Fibroblast of lung (primary cell): ENCODE measurements at places on chromosomes 13 and 19. TPM values are rescaled to one million over a fixed set of nuclear protein-coding genes. Genes with fewer than 3 reads are reported as not detected.

The CUL4A gene
- 89.5 and 107 TPM in 2 replicates for polyA plus RNA-seq

The HAUS8 gene
- polyA plus RNA-seq, result 6.7 and 13.8 TPM in 2 replicates

The CYP4F8 gene
- not detected in 2 replicates for polyA plus RNA-seq

DNA sequence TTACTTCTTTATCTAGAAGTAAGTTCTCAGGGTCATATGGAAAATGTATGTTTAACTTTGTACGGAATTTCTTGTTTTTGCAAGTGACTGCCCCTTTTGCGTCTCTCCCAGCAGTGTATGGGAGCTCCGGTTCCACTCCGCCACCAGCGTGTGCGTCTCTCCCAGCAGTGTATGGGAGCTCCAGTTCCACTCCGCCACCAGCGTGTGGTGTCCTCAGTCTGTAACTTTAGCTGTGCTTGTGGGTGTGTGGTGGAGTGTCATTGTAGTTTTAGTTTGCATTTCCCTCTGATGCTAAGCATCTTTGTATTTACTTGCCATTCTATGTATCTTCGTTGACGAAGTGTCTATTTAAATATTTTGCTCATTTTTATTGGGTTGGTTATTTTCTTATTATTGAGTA, 2.4 kb downstream of the CUL4A start:
- no peak for DNase-seq

DNA sequence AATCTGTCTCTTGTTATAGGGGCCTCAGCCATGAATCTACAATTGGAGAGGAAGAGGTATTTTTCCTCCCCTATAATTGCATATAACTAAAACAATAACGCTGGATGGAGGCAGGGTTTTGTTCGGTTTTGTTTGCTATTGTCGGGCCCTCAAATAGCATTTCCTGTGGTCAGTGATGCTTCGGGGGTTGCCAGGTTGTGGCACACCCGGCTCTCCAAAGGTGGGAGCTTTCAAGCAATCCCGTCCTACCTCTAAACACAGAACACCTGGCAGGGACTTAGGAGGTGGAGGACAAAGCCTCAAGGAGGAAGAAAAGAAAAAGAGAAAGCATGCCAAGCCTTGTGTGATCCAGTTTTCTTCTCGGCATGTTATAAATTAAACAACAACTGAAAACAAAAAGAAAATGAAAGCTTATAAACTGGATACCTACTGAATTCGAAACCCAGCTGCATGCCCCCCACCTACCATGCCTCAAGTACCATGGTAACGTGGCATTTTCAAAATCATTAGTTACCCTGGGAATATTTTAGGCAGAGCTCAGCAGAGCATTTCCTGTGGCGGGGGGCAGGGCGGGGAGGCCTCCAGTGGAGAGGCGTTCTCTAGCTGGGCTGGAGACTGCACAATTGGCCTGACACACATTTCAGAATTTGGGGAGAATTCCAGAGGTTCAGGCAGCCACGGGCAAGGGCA, 213.8 kb downstream of the DCLK1 start:
- DNase-seq, result no peak

The MYO1F gene
- 0.03 and 0.08 TPM in 2 replicates for polyA plus RNA-seq

DNA sequence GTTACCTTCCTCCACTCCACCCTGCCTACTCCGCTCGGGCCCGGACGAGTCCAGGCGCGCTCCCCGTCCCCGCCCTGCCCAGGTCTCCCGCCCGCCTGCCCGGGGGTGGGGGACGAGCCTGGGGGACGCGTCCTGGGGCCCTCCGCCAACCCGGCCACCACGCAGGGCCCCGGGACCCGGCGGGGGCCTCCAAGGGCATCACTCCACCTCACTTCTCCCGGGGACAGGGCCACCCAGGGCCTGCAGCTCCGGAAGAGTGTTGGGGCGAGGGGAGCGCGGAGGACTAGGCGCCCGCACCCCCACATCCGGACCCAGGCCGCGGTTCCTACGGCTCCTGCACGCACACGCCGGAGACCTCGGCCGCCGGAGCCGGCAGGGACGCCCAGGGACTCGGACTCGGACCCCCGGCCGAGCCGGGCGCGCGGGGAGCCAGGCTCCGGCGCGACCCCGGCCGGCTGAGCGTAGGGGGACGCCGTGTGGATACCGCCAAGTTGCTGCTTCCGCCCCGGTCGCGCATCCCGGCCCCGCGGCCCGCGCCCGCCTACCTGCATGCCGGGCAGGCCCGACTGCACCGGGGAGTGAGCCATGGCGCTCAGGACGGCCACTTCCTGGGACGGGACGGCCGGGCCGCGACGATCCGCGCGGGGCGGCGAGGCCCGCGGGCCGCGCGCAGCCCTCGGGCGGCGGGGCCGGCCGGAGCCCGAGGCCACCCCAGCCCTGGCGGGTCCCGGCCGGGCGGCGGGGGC, 534 bp downstream of the STK24 start:
- DNase-seq, result no peak

GRCh38 chr19:46631481-46631880, 4.5 kb downstream of the GNG8 start:
- DNase-seq, result peak; percentile 29

The TUBA3C gene
- not detected in 2 replicates for polyA plus RNA-seq

The GPR183 gene
- polyA plus RNA-seq, result 0.03 and 0.27 TPM in 2 replicates

GRCh38 chr13:48944221-48944620, 31.5 kb upstream of the FNDC3A start:
- peak; percentile 27 for DNase-seq

GRCh38 chr13:99932912-99933311, 38.7 kb downstream of the ZIC5 start:
- no peak for DNase-seq

DNA sequence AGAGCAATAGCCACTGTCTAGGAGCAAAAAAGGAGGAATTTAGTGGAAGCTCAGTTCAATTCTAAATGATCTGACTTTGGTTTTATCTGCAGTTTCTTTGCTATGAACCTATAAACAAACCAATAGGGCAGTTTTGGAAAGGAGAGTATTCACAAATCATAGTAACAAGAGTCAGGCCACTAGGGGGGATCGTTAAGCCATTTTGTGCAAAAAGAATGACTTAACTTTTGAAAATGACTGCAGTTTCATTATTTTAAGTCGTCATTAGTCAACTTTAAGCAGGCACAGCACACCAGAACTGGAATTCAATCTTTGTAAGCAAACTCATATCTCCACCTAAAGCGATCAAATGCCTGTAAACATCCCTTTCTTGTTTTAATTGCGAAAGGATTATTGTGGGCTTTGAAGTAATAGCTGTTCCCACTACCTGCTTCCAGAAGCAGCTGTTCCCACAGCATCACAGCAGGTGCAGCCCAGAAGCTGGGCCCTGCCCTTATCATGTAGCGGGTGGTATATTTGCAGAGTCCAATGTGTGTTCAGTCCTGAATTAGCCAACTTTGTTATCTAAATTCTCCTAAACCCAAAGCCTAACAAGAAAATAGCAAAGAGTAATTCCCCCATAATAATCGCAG, 51.5 kb downstream of the SOX21 start:
- peak; percentile 51 for DNase-seq

- no peak for DNase-seq
Observed at GRCh38 chr13:102558029-102558428, 38.8 kb upstream of the TPP2 start.

The MATK gene
- polyA plus RNA-seq, result not detected in 2 replicates

DNA sequence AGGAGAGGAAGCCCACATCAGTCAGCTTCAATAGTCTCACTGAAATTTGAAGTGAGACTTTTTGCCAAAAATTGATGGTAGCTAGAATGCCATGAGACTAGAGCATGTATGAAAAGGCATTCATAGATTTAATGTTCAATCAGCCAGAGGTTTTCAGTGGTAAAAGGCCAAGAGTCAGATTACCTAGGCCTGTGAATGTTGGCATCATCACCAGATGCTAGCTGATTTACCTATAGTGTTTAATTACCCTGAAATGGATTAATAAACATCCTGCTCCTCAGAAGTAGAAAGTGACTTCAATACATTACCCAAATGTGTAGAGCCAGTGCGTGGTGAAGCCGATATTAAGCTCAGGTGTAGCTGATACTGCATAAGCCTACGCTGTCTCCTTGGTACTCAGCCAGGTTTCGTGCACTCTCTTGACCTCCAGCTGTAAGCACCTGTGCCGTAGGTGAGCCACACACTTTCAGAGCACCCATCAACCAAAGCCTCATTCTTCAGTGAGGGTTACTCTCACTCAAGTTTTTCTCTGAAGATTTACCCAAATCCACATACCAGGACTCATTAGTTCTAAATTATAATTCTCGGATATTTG, 1140.3 kb upstream of the SLC10A2 start:
- no peak for DNase-seq

The CAPN12 gene
- 0.07 and 0.20 TPM in 2 replicates for polyA plus RNA-seq

GRCh38 chr13:22789916-22790315, 390.9 kb upstream of the SGCG start:
- no peak for DNase-seq

The MBD3L3 gene
- polyA plus RNA-seq, result not detected in 2 replicates

GRCh38 chr19:10004617-10005016, 5.7 kb downstream of the COL5A3 start:
- no peak for DNase-seq

- DNase-seq, result no peak
Observed at GRCh38 chr19:6472713-6473112, 8.6 kb downstream of the CRB3 start.

The GPR12 gene
- polyA plus RNA-seq, result not detected in 2 replicates

DNA sequence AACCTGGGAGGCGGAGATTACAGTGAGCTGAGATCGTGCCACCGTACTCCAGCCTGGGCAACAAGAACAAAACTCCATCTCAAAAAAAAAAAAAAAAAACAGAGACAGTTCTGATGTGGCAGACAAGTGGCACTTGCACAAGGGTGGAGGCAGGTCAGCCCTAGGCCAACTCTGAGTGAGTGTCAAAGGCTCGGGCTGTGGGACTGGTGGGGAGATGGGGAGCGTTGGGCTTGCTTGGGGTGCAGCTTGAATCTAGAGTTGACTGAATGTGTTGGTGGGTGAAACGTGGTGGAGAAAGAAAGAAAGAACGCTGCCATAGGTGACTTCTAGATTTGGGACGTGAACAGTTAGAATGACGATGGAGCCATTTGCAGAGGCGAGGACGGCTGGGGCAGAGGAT, 121.3 kb upstream of the SPACA7 start:
- DNase-seq, result no peak

DNA sequence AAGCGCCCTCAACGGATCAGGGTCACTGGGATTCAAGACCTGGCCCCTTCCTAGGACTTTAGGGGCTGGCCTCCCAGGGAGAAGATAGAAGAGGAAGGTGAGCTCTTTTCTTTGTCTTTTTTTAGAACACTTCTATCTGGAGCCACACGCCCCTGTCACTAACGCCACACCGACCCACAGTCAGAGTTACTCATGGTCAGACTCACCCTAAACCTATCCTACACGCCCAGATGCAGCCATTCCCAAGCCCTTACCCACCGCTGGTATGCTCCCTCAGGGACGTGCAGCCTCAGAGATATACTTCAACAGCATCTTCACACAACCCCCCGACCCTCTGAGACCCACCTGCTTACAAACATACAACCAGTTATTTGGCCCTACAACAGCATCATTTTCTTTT, 29.9 kb upstream of the MUC16 start:
- no peak for DNase-seq

The TFPT gene
- polyA plus RNA-seq, result 9.0 and 10.8 TPM in 2 replicates

- DNase-seq, result no peak
Observed at GRCh38 chr19:54248016-54248601, 5.5 kb upstream of the LILRA6 start.

GRCh38 chr13:44652168-44652567, 76.0 kb upstream of the TSC22D1 start:
- DNase-seq, result no peak

The CASP14 gene
- polyA plus RNA-seq, result not detected in 2 replicates

The FLT3 gene
- polyA plus RNA-seq, result not detected in 2 replicates
